CD4-positive, alpha-beta T cell treated with Interleukin-17A for 1 hour (primary cell): ENCODE measurements at places on chromosomes 1 and 21.
A peak's percentile ranks its signal among the peaks of the same experiment; 100 is the strongest.

DNA sequence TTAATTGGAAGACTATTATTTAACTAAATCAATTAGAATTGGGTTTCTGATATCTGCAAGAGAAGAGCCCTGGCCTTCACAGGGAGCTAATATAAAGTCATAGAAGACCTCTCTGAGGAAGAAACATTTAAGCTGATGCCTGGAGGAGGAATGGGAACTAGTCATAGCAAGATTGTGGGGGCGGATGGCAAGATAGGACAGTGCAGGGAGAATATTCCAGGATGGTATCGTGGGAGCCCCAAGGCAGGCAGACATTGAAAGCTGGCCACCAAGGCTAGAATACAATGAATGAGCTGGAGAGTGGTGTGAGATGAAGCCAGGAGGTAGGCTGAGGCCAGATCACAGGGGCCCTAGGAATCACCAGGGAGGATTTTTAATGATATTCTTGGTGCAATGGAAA lies 20.8 kb upstream of the MYSM1 start:
- no peak for DNase-seq

GRCh38 chr1:216194721-216195120 lies 228.5 kb downstream of the USH2A start:
- no peak for DNase-seq

DNA sequence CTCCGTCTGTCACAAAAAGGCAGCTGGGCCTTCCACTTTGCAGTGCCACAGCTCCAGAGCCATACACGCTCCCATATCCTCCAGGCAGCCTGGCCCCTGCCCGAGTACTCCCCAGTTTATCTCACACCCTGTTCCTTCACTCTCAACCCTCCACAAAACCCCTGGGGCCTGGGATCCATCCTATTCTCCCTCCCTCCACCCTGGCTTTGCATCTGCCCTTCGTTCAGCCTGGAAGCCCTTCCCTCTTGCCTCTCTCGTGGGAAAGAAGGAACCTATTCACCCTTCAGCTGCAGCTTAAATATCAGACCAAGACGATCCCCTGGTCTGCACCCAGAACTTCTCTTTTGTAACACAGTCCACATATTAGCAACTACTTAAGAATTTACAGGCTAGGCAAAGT lies 56.7 kb downstream of the CAMK2N1 start:
- DNase-seq, result no peak

DNA sequence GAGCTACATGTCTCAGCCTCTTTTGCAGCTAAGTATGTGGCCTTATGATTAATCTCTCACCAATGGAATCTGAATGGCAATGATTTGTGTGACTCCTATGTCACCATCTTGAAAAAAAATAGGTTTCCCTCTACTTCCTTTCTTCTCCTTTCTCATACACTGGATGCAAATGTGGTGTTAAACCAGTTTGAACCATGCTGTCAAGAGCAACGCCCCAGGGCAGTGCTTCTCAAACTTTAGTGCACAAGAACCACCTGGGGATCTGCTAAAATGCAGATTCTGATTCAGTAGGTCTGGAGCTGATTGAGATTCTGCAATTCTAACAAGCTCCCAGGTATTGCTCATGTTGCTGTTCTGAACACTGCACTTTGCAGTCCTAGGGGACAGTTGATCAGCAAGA lies 44.7 kb upstream of the ZNF644 start:
- DNase-seq, result no peak

DNA sequence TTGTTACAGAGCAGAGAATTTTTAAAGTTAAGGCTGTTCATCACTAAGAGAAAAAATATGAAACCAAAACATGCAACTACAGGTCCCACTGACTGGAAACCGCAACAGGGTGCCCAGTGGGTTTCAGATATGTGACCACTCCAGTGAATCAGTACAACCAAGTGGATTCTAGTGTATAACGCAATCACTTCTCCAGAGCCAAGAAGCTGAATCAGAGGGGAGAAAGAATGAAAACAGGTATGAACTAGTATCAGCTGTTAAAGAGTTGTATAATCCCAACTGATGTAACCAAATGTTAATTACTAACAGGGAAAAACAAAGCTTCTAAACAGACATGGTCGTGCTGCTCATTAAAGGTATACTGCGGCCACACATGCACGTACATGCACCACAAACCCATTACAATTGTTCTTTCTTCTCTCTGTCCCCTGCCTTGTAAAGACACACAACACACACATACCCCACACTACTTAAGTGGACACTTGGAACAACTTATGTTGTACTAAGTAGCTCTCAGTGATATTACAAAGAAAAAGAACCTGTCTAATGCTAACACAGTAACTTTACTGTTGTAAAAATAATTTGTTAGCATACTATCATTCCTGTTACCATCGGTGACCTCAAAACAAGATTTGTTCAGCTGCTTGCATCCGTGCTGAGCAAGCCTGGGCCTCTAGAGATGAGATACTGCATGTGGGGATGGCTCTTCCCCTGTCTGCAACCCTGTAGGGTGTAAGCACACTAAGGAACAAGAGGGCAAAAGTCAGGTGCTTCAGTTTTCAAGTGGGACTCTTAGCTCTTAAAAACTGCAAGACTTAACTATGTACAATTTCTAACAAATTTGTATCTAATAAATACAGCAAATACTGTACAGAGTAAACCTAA lies 74.2 kb downstream of the PTPN14 start:
- DNase-seq, result no peak

GRCh38 chr21:37770461-37770860 lies 145.8 kb downstream of the KCNJ6 start:
- DNase-seq, result no peak

- DNase-seq, result no peak
Observed at GRCh38 chr1:176863613-176864012, 300.9 kb downstream of the ASTN1 start.

DNA sequence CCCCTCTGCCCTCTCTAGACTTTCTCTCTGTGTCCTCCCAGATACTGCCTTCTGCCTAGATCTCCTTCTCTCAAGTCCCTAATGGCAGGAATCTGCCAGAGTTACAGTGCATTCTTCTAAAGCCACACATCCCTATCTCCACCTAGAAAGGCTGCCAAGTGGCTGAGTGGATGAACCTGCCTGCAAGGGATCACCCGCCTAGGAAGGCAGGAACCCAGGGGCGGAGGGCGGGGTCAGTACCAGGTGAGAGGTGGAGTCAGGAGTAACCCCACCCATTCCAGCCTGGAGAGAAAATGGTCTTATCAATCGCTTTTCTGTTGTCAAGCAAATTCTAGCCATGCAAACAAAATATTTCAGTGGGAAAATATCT lies 60.8 kb downstream of the BCAR3 start:
- DNase-seq, result no peak

DNA sequence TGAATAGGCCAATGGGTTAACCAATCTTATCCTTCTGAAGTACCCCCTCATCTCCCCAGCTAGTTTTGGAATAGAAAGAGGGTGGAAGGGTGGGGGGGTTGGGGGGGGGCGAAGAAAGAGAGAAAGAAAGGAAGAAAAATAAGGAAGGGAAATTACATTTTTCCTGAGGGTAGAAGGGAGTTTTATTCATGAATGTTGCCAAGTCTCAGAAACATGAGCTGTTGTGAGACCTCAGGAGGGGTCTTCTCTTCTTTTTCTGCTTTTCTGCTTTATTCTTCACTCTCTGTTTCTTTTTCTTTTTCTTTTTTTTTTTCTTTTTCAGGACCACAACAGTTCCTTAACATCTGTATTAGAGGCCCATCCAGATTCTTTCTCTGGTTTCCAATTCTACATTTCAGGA lies 6.0 kb upstream of the TRIM67 start:
- DNase-seq, result no peak

GRCh38 chr1:201652181-201652580 lies 113.3 kb downstream of the NAV1 start:
- no peak for DNase-seq

- no peak for DNase-seq
Observed at GRCh38 chr1:176558561-176558960, 95.6 kb downstream of the PAPPA2 start.

GRCh38 chr1:112937495-112937894 lies 18.5 kb downstream of the SLC16A1 start:
- DNase-seq, result no peak

- DNase-seq, result no peak
Observed at GRCh38 chr1:183327434-183328290, 90.5 kb downstream of the NMNAT2 start.

GRCh38 chr1:232704256-232704655 lies 74.3 kb upstream of the SIPA1L2 start:
- DNase-seq, result no peak

DNA sequence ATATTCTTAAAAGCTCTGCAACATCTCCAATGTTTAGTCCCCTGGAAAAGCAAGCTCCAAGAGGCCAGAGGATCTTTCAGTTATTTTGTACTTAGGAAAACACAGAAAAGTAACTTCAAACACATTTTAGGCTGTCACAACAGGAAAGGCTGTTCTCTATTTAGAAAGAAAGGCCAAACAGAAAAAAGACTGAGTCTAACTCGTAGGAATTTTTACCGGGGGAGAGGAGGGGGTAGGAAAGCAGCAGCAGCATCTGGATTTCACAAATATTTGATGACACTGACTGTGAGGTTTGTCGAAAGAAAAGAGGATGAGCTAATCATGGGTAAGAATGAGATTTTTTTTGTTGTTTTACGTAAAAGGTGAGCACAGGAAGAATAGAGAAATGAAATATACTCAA lies 107.1 kb downstream of the EIF4G3 start:
- DNase-seq, result no peak

DNA sequence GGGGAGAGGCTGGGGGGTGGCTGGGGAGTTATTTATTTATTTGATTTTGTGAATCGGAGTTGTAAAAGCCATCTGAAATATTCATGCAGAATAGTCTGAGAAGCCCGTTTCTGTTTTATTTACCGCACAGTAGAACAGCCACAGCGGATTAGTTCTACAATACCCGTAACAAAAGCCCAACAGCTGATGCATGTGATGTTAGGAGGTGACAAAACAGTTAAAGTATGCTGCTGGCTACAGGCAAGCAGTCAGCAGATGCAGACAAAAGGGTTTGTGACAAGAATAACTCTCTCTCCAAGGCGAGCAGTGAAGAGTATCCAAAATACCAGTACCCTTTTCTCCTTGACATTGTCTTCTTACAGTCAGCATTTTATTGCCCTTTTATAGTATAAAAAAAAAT lies 42.0 kb downstream of the PROX1 start:
- DNase-seq, result no peak

- no peak for DNase-seq
Observed at GRCh38 chr1:1527092-1527816, 13.2 kb downstream of the TMEM240 start.

DNA sequence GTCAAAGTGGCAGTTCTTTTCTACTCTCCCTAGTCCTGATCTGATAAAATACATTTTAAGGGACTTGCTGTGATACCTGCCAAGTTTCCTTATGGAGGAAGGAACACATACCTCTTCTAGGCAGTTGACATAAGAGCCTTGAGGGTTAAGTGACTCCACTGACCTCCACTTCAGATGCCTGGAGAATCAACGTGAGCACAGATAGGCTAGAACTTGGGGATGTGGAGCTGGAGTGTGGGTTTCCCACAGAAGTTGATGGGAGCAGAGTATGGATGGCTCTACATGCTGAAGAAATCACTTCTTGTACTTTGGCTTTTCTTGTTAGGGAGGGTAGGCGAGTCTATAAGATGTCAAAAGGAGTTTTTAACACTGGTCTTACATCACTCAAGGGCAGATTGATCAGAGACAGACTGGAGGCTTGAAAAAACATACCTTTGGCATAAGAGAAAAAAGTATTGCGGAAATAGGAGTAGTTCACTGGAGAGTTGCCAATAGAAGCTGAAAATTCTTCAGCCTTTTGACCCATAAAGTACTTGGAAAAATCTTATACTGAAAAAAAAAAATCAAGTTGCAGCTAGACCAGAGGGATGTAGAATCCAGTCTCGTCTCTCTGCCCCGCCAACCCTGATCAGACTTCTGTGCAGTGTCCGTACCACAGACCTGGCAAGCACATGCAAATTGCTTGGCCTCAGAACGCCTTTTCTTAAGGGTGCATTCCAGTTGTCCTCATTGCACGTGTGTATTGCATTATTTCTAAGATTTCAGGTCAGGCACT lies 5.5 kb downstream of the RHOU start:
- DNase-seq, result no peak

- no peak for DNase-seq
Observed at GRCh38 chr21:18460979-18461378, 57.4 kb upstream of the TMPRSS15 start.

GRCh38 chr1:214927796-214928195 lies 154.7 kb upstream of the KCNK2 start:
- DNase-seq, result no peak

DNA sequence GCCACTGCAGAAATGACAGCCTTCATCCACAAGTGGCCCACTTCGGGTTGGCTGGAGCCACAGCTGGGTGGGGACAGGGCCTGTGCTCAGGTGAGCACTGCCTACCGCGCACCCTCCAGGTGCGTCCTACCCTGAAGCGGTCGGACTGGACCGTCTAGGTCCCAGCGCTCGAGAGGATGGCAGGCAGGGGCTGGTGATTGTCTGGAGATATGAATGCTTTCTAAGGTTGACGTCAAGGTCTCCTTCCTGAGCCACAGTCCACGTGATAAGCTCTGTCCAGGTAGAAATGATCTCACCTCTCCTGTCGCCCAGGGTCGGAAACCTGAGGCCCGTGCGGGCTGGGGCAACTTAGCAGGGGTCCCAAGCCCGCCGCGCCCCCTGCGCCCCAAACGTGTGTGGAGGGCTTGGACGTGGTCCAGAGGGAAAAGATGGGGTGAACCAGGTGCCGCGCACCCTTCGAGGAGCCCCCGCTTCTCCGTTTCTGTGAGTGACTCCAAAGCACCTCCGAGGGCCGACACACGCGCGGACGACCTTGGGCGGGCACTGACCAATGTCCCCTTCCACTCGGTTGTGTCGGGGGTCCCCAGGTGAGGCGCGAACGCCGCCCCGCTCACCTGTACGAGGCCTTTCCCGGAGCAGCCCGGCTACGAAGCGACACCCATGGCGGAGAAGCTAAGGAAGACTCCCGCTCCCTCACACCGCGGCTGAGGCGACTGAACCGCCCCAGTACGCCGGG lies 853 bp upstream of the DOP1B start:
- peak; percentile 29 for DNase-seq

- DNase-seq, result no peak
Observed at GRCh38 chr1:54796902-54797301, 4.2 kb downstream of the TTC22 start.

DNA sequence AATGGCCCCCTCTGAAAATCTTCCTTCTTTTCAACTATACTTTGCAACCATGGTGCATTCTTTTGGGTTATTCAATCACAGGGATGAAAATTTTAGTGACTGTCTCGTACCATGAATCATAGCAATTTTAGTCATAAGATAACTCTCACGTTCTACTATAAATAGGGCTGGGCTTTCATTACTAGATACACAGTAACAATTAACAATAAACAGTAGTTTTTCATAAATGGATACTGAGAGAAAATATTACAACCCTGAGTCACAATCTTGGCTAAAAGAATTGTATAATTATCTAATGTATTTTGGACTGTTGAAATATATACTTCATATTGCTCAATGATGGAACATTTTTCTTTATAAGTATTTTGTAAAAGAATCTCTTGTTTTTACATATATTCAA lies 96.1 kb downstream of the TEX35 start:
- DNase-seq, result no peak

- DNase-seq, result no peak
Observed at GRCh38 chr1:41626616-41627375, 142.3 kb upstream of the EDN2 start.

- DNase-seq, result no peak
Observed at GRCh38 chr1:181743878-181744312, 260.6 kb downstream of the CACNA1E start.
